Activated T-helper 2 cell treated with anti-CD3 and anti-CD28 coated beads, Interferon-gamma antibody, Interleukin-2, Interleukin-4, amounts not matched to agents 10 μg/mL and 5 μg/mL and 100 μg/mL, durations not matched to agents 14 hours and 24 hours and 36 hours (primary cell): ENCODE measurements at places on chromosomes 2 and 18. TPM values are rescaled to one million over a fixed set of nuclear protein-coding genes. Genes with fewer than 3 reads are reported as not detected.

Gene SCYGR7
- not detected in 2 replicates for total RNA-seq

Gene DPYSL5
- 0.05 TPM in 1 of 2 replicates, not detected in the other for total RNA-seq

Gene MZT2B
- 349 and 376 TPM in 2 replicates for total RNA-seq

Gene SGPP2
- total RNA-seq = 10.6 and 11.4 TPM in 2 replicates

Gene SMAD7
- total RNA-seq = 21.1 and 22.4 TPM in 2 replicates

Gene NEB
- total RNA-seq = 0.14 and 0.27 TPM in 2 replicates

Gene CYS1
- 0.78 and 0.89 TPM in 2 replicates for total RNA-seq

DNA sequence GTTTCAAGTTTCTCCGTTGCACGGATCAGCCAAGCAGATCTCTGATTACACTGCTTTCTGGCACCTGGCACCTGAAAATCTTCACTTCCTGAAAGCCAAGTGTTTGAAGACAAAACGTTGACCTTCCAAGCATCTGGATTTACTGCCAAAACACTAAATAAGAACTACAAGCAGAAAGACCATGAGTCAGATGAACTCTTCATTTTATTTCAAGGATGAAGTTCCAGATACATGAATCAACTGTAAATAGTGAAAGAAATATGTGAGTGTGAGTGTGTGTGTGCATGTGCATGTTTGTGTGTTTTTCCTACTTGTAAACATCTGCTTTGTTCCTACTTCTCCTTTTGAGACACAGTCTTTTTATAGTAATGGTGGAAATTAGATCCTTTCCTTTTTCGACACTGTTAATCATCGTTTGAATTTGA, 60.0 kb upstream of the DTNA start:
- no peak for DNase-seq
- H3K27me3 ChIP-seq = no peaks in the 10 kb centered on the region
- H3K36me3 ChIP-seq = no peaks in the 10 kb centered on the region
- no peak overlapping the region for H3K27ac ChIP-seq
- H3K4me1 ChIP-seq = no peaks in the 10 kb centered on the region

DNA sequence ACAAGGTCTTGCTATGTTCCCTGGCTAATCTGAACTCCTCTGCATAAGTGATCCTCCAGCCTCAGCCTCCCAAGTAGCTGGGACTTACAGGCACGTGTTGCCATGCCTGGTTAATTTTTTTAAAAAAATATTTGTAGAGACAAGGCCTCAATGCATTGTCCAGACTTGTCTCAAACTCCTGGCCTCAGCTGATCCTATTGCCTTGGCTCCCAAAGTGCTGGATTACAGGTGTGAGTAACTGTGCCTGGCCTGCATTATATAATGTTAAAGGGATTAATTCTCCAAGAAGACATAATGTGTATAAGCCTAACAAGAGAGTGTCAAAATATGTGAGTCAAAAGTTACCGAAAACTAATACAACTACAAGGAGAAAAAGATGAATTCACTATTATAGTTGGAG, 32.2 kb downstream of the BUB1 start:
- H3K27ac ChIP-seq = no peak overlapping the region
- peaks cover 11% of the 10 kb centered on the region for H3K4me1 ChIP-seq
- H3K4me3 ChIP-seq = no peak overlapping the region
- DNase-seq = no peak
- H3K27me3 ChIP-seq = no peaks in the 10 kb centered on the region

- peaks cover 5% of the 10 kb centered on the region for H3K4me1 ChIP-seq
- no peaks in the 10 kb centered on the region for H3K27me3 ChIP-seq
- DNase-seq = no peak
- H3K36me3 ChIP-seq = peaks cover 53% of the 10 kb centered on the region
Observed at GRCh38 chr2:210459880-210460279, 16.7 kb downstream of the LANCL1 start.

GRCh38 chr2:158486970-158487325, 30.2 kb downstream of the PKP4 start:
- no peaks in the 10 kb centered on the region for H3K27me3 ChIP-seq
- no peaks in the 10 kb centered on the region for H3K36me3 ChIP-seq
- no peak overlapping the region for H3K4me3 ChIP-seq
- DNase-seq = no peak
- no peak overlapping the region for H3K27ac ChIP-seq
- peaks cover 13% of the 10 kb centered on the region for H3K4me1 ChIP-seq

DNA sequence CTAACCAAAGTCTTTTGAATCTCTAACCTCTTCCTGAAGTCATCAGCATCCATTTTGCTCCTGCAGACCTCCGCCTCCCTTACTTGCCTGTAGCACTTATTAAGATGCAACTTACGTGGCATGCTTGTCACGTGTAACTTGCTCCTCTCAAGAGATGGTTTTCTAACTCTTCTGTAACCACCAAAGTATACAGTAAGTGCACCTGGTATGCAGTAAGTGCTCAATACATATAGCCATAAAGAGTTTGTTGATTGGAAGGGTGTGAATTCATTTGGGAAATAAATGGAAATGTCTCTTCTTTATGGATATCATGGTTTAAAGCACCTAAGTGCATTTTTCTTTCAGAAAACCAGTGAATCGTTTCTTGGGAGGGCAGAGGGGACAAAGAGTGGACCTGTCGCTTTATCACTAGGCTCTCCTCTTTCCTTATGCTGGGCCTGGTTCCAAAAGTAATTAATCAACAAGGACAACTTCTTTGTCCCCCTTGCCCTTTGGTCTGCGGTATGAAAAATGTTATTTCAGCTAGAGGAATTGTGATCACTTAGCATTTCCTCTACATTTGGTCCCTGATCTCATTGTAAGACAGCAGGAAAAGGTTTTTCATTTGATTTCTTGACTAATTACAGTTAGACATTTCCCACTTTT, 370.0 kb upstream of the SPRED2 start:
- no peaks in the 10 kb centered on the region for H3K4me1 ChIP-seq
- no peak overlapping the region for H3K4me3 ChIP-seq
- H3K27ac ChIP-seq = no peak overlapping the region
- no peak for DNase-seq
- no peaks in the 10 kb centered on the region for H3K27me3 ChIP-seq
- H3K36me3 ChIP-seq = no peaks in the 10 kb centered on the region

DNA sequence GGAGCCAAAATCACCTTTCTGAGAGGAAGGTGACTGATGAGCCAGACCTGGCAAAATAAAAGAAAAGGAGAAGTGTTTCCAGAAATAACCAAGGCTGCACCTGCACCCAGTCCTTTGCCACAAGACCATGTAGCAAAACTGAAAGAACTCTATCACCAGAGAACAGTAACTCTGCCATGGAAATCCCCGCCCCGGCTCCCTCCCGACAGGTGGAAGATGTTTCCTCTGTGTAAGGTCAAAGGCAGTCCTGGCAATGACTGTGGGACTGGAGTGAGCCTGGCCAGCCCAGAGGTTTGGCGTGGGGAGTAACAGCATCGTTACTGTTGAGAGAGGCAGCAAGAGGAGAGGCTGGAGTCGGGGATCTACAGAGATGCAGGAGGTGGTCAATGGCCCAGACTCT, 42.3 kb downstream of the SPRED2 start:
- no peak overlapping the region for H3K27ac ChIP-seq
- peaks cover 23% of the 10 kb centered on the region for H3K27me3 ChIP-seq
- H3K4me1 ChIP-seq = peaks cover 16% of the 10 kb centered on the region
- DNase-seq = no peak

- no peaks in the 10 kb centered on the region for H3K4me1 ChIP-seq
- H3K27ac ChIP-seq = no peak overlapping the region
- H3K4me3 ChIP-seq = no peak overlapping the region
- peaks cover 6% of the 10 kb centered on the region for H3K27me3 ChIP-seq
- no peaks in the 10 kb centered on the region for H3K36me3 ChIP-seq
Observed at GRCh38 chr2:54387059-54387991, 68.8 kb upstream of the SPTBN1 start.

- no peaks in the 10 kb centered on the region for H3K4me1 ChIP-seq
- DNase-seq = no peak
- H3K36me3 ChIP-seq = no peaks in the 10 kb centered on the region
- H3K27ac ChIP-seq = no peak overlapping the region
- no peaks in the 10 kb centered on the region for H3K27me3 ChIP-seq
Observed at GRCh38 chr18:77671456-77672167, 422.0 kb downstream of the GALR1 start.

DNA sequence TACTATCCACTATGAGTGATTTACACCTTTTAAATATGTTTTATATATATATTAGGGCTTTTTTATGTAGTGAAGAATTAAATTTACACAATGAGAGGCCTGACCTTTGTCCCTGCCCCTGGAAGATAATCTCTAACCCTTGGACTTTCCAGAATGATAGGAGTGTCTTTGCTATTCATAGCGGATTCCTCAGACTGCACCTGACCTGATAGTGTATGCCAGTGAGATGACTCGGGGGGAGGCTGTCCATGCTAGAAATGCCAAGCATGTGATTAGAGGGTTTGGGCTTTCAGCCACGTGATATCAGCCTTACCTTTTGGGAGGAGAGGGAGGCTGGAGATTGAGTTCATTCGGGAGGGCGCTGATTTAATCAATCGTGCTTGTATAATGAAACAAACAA, 44.1 kb upstream of the LHCGR start:
- no peak for DNase-seq
- no peak overlapping the region for H3K4me3 ChIP-seq
- no peaks in the 10 kb centered on the region for H3K36me3 ChIP-seq
- H3K27ac ChIP-seq = no peak overlapping the region
- no peaks in the 10 kb centered on the region for H3K27me3 ChIP-seq

DNA sequence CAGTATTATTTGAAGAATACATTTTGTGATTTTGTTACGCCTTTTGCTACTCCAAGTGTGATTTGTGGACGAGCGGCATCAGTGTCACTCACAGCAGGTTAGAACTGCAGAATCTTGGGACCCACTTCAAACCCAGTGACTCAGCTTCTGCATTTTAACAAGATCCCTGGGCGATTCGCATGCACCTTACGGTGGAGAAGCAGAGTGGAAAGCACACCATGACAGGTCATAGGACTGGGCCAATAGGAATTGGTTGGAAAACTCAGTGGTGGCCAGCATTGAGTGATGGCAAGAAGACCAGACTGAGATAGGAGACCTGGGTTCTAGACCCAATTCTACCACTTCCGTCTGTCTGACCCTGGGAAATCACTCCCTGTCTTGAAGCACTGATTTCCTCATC, 26.3 kb downstream of the CTLA4 start:
- H3K27me3 ChIP-seq = no peaks in the 10 kb centered on the region
- H3K36me3 ChIP-seq = peaks cover 15% of the 10 kb centered on the region
- peak overlapping the region; percentile 89 for H3K27ac ChIP-seq
- no peak for DNase-seq
- peaks cover 81% of the 10 kb centered on the region for H3K4me1 ChIP-seq

DNA sequence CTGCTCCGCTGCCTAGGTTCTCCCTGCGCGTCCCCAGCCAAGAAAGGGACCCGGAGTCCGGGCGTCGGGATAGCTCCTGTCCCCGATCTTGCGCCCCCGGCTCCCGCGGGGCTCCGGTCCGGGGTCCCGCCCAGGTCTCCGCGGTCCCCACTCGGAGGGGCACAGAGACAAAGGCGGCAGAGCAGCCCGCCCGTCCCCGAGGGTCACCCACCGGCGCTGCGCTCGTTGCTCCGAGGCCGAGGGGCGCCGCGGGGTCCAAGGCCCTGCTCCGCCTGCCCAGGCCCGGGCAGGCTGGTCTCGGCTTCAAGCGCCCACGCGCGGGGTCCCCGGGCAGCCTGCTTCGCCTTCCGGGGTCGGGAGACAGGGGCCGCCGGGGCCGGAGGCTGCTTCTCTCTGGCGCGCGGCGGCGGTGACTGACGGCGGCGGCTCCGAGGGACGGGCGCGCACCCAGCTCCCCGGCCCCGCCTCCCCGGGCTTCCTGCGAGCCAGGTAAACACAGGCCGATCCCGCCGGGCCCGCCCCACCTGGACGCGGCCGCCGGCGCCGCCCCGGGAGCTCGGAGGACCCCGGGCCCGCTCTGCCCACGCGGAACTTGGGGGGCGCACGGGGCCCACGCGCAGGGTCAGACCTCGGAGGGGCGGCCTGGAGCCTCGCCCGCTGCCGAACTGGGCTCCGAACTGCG, at the start of gene MBP:
Gene MBP (minus strand): TSS at position 415 of the 682 bp plus-strand sequence. CDS start 27,522 bp downstream, outside the sequence.
- no peaks in the 10 kb centered on the region for H3K27me3 ChIP-seq
- peak within 1 kb of the TSS; percentile 98 for H3K4me3 ChIP-seq
- H3K36me3 ChIP-seq = peaks cover 33% of the 10 kb centered on the region
- DNase-seq = peak; percentile 55
- peaks cover 56% of the 10 kb centered on the region for H3K4me1 ChIP-seq

DNA sequence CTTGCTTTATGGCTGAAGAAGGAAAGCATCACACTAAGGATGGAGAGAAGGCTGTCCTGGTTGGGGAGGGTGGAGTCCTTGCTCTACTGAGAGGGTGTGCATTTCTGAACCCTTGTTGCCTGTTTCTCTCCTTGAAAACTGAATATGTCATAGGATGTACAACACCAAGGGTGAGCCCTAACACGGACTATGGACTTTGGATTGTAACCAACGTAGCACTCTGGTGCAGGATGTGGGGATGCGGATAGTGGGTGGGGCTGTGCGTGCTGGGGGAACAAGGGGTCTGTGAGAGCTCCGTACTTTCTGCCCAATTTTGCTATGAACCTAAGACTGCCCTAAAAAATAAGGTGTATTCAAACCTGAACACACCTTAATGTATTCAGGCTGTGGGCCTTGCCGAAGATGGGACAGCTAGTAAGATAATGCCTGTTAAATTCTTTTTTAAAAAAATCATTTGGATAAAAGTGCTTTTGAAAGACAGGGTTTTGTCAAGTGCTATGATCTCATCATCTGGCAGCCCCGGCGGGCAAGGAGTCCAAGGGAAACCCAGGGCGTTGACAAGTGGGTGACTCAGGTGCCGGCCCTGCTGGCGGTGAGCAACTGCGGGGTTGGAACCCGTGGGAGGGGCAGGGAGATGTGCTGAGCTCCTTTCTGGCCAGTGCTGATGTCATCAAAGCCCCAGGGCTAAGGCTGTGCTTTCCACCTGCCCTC, 54.0 kb downstream of the GATA6 start:
- no peak overlapping the region for H3K27ac ChIP-seq
- H3K36me3 ChIP-seq = no peaks in the 10 kb centered on the region
- DNase-seq = no peak
- no peaks in the 10 kb centered on the region for H3K27me3 ChIP-seq
- H3K4me3 ChIP-seq = no peak overlapping the region

- H3K4me3 ChIP-seq = no peak overlapping the region
- no peaks in the 10 kb centered on the region for H3K4me1 ChIP-seq
- H3K36me3 ChIP-seq = no peaks in the 10 kb centered on the region
- H3K27me3 ChIP-seq = peaks cover 7% of the 10 kb centered on the region
Observed at GRCh38 chr2:19671916-19672315, 229.9 kb downstream of the TTC32 start.

DNA sequence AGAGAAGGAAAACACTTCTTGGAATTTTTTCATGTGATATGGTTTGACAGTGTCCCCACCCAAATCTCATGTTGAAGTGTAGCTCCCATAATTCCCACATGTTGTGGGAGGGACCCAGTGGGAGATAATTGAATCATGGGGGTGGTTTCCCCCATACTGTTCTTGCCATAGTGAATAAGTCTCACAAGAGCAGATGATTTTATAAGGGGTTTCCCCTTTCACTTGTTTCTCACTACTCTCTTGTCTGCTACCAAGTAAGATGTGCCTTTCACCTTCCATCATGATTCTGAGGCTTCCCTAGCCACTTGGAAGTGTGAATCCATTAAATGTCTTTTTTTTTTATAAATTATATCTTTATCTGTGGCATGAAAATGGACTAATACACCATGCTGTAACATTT, 250.7 kb downstream of the LPIN1 start:
- peaks cover 1% of the 10 kb centered on the region for H3K4me1 ChIP-seq
- no peak overlapping the region for H3K27ac ChIP-seq
- DNase-seq = no peak
- H3K27me3 ChIP-seq = peaks cover 33% of the 10 kb centered on the region

GRCh38 chr18:41969881-41970280, 14.8 kb downstream of the PIK3C3 start:
- H3K4me1 ChIP-seq = peaks cover 26% of the 10 kb centered on the region
- no peak overlapping the region for H3K4me3 ChIP-seq
- H3K27me3 ChIP-seq = no peaks in the 10 kb centered on the region
- H3K27ac ChIP-seq = no peak overlapping the region
